GM04504 (cell line): ENCODE measurements at places on chromosomes 5 and 9.

- DNase-seq = no peak
Observed at GRCh38 chr5:51202161-51202560, 181.1 kb upstream of the ISL1 start.

DNA sequence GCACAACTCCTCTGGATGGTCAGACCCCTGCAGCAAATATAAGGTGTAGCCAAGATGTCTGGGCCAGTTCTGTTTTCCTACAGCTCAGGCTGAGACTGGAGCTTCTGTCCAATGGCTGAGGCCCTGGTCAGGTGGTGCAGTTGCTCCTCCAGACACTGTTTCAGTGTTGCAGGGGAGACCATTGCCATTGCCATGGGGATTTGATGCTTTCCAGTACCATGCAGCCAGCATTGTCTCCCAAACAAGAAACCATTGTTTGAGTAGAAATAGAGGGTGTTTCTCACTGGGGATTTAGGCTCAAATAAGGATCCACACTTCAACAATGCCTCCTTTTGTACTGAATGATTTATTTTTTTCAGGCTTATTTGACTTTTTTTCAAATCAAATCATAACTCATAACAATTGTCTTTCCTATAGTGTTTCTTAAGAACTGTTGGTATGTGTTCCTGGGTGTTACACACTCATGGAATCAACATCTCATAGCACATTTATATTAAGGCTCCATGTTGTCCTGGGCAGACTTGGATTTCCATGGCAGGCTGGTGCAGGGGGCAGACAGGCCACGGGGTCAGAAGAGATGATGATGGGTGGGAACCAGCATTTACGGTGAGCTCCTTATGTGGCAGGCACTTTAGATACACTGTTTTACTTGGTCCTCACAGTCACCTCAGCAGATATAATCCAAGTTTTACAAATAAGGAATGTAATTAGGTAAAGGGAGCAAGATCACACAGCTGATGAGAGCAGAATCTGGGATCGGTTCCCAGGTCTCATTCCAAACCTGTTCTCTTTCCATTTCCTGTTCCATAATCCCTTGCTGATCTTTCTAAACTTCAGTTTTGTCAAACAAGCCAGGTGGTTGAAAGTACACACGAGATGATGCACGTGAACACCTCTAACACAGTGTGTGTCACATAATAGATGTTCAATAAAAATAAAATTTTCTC lies 95.9 kb upstream of the GNAQ start:
- DNase-seq = no peak

DNA sequence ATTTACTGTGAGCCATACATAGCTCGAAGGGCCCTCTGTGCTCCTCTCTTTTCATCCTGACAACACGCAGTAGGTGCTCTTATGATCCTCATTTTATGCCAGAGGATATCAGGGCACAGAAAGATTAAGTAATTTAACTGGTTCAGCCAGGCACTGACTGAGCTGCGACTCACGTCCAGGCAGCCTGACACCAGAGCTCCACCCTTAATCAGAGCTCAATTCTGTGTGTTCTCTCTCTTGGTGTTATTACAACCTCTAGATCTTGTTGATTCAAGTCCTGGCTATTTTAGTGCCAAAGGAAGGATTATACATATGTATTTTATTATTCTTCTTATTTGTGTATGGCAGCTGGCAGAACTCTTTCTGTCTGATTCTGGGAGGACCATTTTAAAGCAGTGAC lies 59.7 kb downstream of the OSMR start:
- DNase-seq = no peak

- DNase-seq = no peak
Observed at GRCh38 chr5:57128325-57128724, 45.5 kb upstream of the GPBP1 start.

- no peak for DNase-seq
Observed at GRCh38 chr9:109468927-109469326, 29.2 kb downstream of the PTPN3 start.

DNA sequence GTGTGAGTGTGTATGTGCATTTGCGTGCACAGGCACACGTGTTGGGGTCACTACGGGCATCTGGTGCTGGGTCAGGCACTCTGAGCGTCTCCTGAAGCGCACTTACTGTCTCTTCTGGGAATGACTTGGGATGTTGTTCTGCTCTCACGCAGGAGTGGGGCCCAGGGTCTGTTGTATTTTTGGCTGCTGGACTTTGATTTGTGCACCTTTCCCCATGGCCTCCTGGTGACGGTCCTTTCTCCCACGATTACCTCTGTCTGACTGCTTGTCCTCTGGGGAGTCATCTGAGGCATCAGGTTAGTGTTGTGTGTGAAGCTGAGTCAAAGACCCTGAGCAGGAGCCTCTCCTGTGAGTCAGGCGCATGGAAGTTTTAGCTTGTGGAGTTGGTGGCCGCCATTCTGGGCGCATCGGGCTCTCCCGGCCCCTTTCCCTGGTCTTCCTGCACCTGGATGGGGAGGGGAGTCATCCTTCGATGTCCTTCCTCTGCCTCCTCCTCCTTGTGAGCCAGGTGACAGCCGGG lies 62.1 kb downstream of the RXRA start:
- no peak for DNase-seq

DNA sequence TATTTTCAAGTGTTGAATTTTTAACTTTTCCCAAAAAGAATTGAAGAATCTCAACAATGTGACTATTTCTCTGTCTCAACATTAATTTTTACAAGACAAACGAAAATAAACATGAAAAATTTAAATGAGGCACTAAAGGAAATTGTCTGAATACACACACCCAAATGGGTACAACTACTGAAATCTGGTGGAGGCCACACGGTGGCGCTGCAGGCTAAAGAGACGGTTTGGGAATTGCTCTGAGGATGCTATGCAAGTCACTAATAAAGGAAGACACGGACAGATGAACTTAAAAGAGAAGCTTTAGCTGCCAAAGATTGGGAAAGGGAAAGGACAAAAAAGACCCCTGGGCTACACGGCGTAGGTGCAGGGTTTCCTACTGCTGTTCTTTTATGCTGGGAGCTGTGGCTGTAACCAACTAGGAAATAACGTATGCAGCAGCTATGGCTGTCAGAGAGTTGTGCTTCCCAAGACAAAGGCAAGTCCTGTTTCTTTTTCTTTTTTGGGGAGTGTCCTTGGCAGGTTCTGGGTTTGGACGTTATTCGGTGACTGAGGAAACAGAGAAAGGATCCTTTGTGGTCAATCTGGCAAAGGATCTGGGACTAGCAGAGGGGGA lies at the start of gene PCDHB10:
Gene PCDHB10, plus strand, starts transcription at position 244 of the 616 bp plus-strand sequence. Its CDS starts 200 bp downstream, at position 444.
- no peak for DNase-seq

GRCh38 chr5:73918791-73919221 lies 292.8 kb downstream of the ARHGEF28 start:
- no peak for DNase-seq

DNA sequence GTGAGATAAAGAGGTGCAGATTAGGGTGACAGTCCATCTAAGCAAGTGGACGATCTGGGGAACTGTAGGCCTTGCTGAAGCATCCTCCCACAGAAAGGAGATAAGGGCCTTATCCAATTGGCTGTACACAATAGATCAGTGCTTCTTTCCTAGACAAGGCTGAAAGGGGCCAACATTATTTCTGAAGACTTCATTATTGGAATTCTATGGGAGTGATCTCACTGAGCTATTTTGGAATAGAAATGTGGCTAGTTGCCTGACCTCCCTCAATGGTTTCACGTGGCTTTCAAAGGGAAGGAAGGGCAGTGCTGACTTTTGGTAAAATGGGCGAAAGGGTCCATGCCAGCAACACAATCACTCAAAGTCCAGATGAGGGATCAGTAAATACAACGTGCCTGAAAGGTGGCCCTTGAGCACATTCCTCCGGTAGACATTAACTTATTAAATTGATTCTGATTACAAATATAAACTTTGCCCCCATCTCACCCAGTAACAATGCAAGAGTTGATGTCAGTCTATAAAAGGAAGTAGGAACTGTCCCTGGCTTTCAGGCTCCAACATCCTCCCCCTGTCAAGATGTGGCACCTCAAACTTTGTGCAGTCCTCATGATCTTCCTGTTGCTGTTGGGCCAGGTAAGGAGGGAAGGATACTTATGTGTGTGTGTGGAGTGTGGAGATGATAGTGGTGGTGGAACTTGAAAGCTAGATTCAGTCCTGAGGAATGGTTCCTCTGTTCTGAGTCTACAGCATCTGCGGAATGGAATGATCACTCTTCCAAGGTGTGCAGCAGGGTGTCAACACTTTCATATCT lies at the start of gene LEAP2:
Gene LEAP2, plus strand, starts transcription at position 550 of the 811 bp plus-strand sequence. Its CDS starts 27 bp downstream, at position 577.
- DNase-seq = no peak

DNA sequence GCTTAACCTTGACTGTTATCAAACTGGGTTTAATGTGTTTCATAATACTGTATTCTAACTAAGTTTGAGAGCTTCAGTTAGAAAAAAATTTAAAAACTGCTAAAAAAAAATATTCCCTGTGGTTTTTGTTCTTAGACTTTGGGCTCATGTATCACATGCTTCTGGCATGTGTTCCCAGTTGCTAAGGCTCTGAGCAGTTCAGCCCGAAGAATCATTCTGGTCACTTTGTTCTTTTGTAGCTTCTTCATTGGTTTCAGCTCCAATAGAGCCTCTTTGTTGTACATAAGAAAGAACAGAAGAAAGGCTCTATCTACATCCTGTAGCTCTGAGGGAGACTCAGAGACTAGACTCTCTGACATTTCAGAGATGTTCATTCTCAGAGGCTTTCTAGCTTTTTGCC lies 25.6 kb downstream of the KCNN2 start:
- no peak for DNase-seq

DNA sequence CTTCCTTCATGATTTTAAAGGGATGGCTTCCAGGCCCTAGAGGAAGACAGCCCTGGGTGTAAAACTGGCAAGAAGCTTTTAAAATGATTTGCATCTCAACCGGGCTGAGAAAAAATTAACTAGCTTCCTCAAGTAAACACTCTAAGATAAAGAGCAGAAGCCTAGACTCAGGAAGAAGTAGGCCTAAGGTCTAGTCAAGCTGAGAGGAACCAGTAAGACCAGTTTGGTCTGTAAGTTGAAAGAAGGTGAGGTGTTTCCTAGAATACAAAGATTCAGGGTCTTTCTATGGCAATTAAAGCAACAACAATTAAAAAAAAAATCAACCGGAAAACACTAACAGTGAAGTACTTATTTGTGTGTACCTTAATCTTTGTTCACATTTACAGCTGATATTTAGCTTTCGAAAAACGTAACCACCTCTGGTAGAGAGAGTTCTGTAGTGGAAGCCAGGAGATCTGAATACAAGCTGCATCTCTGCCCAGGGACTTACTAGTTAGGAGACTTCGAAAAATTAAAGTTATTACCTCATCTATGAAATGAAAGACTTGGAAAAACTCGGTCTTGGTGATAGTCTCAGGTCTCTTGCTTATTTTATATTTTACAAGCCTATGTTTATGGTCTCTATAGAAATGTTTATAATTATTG lies 75.7 kb downstream of the TUSC1 start:
- DNase-seq = no peak

GRCh38 chr5:66595756-66596635 lies at the start of gene MAST4:
Gene MAST4 (plus strand): TSS chr5:66596393. CDS start chr5:66596656, 263 bp downstream.
- DNase-seq = peak; percentile 45

DNA sequence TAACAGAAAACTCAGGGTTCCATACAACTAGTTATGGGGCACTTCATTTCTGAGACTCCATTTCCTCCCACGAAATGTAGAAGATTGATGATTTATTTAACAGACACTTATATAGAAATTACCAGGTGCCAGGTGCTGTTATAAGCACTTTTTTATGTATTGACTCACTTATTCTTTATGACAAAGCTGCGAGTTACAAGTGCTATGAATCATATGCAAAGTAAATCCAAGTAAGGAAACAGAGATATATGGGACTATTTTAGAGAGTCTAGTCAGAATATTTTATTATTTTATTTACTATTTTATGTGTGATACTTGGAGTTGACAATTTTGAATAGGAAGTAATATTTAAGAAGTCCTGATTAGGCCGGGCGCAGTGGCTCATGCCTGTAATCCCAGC lies 822.8 kb upstream of the C9orf72 start:
- no peak for DNase-seq

- DNase-seq = peak; percentile 54
Observed at GRCh38 chr9:115524453-115525059, 406.6 kb upstream of the TNC start.

- no peak for DNase-seq
Observed at GRCh38 chr5:133779828-133780475, 167.6 kb upstream of the FSTL4 start.

- DNase-seq = no peak
Observed at GRCh38 chr5:23445573-23445972, 61.8 kb upstream of the PRDM9 start.

DNA sequence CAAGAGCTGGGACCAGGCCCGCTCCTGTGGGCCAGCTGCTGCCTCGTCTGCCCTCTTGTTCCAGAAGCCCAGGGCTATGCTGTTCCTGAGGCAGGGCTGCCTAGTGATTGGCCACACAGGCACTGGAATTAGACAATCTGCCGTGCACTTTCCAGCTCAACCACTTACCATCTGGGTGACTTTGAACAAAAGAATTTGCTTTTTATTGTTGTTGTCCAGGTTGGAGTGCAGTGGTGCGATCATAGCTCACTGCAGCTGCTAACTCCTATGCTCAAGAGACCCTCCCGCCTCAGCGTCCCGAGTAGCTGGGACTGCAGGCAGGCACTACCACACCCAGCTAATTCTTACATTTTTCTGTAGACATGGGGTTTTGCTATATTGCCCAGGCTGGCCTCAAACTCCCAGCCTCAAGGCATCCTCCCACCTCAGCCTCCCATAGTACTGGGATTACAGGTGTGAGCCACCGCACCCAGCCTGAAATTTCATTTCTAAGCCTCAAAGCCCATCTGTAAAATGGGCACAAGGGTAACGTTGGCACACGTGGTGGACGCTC lies 1.2 kb upstream of the NEK6 start:
- peak; percentile 87 for DNase-seq

DNA sequence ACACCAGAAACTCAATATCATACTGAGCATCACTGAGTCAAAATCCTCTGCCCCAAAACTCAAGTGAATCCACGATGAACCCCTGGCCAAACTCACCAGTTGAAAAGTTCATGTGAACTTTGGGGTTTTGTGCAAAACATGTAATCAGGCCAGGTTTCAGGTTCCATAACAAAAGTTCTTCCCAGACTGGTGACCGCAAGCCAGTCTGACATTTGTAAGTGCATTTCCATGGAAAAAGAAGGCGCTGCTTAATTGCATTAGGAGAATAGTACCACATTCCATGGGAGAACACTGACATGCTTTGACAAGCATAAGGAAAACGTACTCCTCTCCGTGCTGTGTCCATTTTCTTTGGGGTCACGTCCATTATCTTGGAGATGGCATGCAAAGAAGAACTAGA lies 567.0 kb downstream of the BNC2 start:
- no peak for DNase-seq

DNA sequence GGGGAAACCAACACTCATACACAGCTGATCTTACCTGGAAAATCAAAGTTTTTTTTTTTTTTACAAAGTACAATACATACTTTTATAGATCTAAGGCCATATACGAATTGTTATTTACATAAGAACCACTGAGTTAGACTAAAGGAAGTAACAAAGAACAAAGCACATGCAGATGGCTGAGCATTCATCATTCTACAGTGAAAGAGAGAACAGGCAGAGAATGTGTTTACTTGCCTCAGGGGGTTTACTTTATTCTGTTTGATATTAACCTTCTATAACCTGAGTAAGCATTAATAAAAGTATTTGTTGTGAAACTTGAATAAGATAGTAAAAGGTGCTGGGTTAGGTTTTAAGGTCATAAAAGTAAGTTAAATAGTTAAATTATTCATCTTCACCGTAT lies 54.7 kb downstream of the SLC38A9 start:
- no peak for DNase-seq
